ENCODE measurements at places on chromosomes 4 and X.

DNA sequence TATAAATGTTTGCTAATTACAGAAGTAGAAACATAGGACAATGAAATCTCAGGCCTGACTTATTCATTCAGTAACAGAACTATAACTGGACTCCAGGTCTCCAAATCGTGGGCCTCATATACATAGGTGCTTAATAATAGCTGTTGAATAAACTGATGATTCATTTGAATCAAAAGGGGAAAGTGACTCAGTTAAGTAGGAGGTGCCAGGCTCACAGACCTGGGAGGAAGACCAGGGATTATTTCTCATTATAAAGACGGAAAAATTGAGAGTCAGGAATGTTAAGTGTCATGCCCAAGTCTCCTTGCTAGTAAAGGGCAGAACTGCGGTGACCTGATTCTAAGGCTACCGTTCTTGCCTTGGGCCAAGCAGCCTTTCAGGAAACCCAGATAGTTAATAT is 131.5 kb downstream of the HS3ST1 start:
- no peak for DNase-seq

DNA sequence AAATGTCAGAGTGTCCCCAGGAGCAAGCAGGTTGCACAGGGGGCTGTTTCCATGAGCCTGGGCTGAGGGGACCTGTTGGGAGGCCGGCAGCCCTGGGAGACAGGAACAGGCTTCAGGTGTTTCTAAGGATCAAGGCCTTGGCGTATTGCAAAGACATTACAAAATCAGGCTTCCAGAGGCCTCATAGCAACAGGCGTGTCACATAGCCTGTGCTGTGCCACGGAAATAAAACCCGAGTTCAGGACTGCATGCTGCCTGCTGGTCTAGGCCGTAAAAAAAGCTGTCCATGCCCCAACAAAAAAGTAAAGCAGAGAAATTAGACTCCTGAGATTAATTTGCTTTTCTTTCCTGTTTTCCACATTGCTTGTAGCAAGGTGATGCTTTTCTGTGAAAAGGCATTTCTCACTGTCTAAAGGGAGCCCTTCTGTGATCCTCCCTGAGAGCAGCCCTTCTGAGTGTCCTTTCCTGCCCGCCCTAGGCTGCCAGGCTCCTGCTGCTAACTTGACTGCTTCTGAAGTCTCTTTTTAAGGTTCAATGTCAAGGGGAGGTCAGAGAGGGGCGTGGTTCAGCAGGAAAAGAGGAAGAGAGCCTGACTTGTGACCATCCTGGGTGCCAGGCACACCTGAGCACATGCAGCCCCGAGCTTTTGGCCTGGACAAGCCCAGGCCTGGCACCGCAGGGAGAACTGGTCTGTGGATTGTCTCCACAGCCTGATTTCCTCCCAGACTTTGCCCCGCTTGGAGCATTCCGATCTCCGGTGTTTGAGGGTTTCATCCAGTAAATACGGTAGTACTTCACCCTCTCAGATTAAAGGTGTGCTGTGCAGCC is 21.3 kb downstream of the SHROOM2 start:
- no peak for DNase-seq

- no peak for DNase-seq
Measured at GRCh38 chrX:17603196-17603595, 134.1 kb upstream of the SCML1 start.

- no peak for DNase-seq
Measured at GRCh38 chr4:114217150-114217817, 237.8 kb upstream of the ARSJ start.

GRCh38 chr4:1200425-1201035 is 28.1 kb upstream of the SPON2 start:
- DNase-seq = peak; percentile 82

GRCh38 chrX:38126179-38126578 is 94.5 kb downstream of the SRPX start:
- no peak for DNase-seq

DNA sequence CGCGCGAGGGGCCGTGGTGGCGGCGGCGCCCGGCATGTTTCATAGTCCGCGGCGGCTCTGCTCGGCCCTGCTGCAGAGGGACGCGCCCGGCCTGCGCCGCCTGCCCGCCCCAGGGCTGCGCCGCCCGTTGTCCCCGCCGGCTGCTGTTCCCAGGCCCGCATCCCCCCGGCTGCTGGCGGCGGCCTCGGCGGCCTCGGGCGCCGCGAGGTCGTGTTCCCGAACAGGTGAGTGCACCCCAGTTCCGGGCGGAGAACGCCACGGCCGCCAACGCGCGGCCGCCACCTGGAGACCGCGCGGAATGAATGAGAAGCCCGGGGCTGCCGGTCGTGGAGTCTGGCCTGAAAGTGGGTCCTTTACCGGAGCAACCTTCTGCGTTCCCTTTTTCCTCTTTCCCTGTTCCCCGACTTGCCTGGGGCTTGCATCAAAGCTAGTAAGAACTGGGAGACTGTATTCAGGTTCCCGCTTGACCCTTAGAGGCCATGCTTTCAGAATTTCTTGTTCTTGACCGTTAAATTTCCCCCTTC is 429 bp downstream of the NOCT start:
- no peak for DNase-seq

DNA sequence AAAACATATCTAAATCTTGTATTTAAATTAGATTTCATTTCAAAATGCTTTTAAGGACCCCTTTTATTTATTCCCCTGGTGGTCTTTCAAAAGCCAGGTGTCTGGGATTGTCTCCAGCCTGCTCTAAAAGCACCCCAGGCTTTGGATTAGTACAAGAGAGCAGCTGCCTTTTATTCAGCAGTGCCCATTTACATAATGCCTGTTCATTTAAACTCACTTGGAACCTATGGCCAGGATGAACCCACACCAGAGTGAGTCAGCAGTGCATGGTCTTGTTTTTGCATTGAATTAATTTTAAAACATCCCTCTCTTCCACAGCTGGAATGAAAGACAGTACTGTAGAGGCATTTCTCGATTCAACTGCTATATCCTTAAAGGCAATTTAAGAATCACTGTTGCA is 64.1 kb upstream of the TENM3 start:
- DNase-seq = no peak

DNA sequence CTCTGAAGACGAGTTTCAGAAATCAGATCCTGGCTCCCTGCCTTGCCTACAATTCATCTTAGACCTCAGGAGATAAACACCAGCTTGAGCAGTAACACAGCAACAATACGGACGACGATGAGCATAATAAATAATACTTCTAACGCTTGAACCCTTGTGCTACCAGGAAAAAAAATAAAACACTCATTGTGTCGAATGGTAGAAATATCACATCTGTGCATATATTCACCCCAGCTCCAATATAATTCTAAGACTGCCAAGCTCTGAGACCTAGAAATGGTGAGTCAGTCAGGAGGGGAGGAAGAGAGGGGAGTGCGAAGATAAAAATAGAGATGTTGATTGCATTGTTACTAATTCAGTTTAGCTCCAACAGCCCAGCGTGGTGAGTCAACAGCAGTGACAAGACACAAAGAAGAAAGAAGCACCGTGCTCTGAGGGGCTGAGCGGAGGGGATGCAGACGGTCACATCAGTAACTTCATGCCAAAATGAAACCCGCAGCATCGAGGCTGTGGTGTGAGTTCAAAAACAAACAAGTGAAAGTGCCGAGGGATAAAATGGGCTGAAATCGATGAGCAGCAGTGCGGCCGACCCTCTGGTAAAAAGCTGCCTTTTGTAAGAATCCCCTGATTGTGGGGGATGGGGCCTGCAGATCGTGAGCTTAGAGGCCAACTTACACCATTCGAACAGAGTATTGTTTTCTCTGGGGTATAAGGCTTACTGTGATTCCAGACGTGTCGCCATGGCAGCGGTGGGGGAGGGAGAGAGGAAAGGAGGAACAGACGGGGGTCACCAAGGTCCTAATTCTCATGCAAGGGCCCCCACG is 150.4 kb downstream of the MGST2 start:
- DNase-seq = peak; percentile 48

GRCh38 chr4:79588679-79589078 is 180.7 kb upstream of the GK2 start:
- no peak for DNase-seq

DNA sequence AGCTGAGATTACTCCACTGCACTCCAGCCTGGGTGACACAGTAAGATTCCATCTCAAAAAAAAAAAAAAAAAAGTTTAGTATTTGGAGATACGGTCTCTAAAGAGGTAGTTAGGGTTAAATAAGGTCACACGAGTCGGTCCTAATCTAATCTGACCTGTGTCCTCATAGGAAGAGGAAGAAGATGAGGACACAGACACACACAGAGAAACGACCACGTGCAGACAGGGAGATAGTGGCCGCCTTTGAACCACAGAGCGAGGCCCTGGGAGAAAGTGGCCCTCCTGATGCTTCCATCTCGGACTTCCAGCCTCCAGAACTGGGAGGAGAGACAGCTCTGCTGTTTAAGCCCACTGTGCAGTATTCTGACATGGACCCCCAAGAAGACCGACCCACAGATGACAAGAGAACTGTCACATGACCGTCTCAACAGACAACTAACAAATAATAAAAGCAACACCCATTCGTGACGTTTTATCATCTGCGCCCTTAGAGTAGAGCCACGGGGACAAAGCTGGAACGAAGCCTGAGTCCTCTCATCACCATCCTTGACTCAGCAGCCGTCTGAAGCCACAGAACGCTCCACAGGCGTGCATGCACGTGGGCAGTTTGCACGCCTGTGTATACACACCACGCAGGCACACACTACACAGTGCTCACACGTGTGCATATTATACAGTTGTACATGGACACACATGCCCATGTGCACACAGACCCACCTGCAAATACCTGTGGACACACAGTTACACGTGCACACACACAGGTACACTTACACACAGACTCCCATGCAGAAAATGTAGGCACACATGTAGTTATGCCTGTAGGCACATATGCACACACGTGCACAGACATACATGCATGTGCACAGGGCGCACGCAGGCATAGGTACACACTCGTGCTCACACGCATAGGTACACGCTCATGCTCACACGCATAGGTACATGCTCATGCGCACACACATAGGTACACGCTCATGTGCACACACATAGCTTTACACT is 51.7 kb downstream of the FAM53A start:
- no peak for DNase-seq

GRCh38 chrX:77076896-77077295 is 370.3 kb upstream of the FGF16 start:
- DNase-seq = no peak

- no peak for DNase-seq
Measured at GRCh38 chr4:55819634-55820033, at the start of gene EXOC1L. TSS of gene EXOC1L (plus strand) at chr4:55819790. CDS start at chr4:55820027, 237 bp downstream.

- DNase-seq = no peak
Measured at GRCh38 chr4:94419549-94419948, 32.2 kb upstream of the PDLIM5 start.

- DNase-seq = no peak
Measured at GRCh38 chr4:53558065-53558801, 33.1 kb downstream of the LNX1 start.

- DNase-seq = no peak
Measured at GRCh38 chrX:38859602-38860001, 58.3 kb downstream of the MID1IP1 start.

- no peak for DNase-seq
Measured at GRCh38 chr4:159235779-159236368, 133.0 kb downstream of the RAPGEF2 start.

- DNase-seq = no peak
Measured at GRCh38 chr4:140372751-140373327, 607 bp upstream of the SCOC start.

DNA sequence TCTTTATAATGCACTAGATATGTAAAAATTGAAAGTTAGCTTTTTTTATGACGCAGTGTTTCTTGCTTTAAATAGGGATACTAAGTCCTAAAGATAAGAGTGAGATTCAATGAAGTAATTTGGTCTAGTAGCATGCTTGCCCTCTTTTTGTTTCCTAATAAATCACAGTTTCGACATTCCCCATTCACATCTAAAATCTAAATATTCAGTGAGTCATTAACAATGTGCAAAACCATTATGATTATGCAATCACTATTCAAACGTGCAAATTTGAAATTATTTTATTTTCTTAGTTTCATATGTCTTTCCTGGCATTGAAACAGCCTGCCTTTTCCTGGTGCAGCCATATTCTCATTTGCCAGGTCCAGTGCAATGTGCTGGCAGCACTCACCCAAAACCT is 1350.5 kb upstream of the PABPC4L start:
- DNase-seq = no peak

- DNase-seq = no peak
Measured at GRCh38 chr4:58941286-58941685, 1831.1 kb upstream of the IGFBP7 start.

- DNase-seq = no peak
Measured at GRCh38 chr4:109044431-109044830, 258.0 kb downstream of the COL25A1 start.

DNA sequence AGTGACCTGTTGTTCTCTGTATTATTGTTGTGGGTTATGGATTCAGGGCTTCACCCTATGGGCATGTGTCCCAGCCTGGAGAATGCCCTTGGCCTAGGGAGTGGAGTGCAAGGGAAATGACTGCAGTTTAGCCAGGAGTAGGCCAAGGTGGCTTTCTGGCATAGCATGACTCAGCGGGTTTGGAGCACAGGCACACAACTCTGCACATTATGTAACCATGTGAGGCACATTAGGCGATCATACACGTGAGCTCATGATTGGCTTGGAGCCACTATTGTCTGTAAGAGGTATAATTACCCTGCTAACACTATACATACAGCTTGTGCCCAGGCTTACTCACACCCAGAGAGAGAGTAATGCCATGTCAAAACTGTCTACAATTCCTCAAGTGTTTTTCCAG is 35.1 kb upstream of the TACR3 start:
- DNase-seq = no peak

- no peak for DNase-seq
Measured at GRCh38 chrX:146173742-146174141, 356.1 kb downstream of the SLITRK2 start.

GRCh38 chr4:92317047-92317446 is 13.3 kb downstream of the GRID2 start:
- DNase-seq = no peak

DNA sequence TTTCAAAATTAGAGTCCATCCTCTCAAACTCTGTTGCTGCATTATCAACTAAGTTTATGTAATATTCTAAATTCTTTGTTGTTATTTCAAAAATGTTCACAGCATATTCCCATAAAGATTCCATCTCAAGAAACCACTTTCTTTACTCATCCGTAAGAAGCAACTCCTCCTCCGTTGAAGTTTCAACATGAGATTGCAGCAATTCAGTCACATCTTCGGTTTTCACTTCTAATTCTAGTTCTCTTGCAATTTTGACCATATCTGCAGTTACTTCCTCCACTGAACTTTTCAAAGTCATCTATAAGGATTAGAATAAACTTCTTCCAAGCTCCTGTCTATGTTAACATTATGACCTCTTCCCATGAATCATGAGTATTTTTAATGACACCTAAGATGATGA is 216.6 kb upstream of the SLC7A11 start:
- DNase-seq = no peak

DNA sequence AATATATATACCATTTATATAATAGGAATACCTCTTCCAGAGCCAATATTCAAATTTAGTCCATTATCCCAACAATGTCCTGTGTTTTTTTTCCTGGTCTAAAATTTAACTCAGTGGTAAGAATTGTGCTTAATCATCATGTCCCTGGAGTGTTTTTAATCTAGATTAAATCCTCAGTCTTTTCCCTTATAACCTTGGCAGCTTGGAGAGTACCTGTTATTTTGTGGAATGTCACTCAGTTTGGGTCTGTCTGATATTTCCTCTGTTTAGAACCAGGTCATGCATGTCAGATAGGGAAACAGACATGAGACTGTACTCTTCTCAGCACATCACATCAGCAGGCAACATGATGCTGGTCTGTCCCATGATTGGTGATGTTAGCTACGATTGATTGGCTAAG is 96.6 kb downstream of the HPGD start:
- DNase-seq = no peak

- no peak for DNase-seq
Measured at GRCh38 chr4:17241835-17242234, 270.1 kb downstream of the QDPR start.
